Mucosa of descending colon (tissue), 3 donors: ENCODE measurements at places on chromosomes 3 and 15. TPM values are rescaled to one million over a fixed set of nuclear protein-coding genes. Genes with fewer than 3 reads are reported as not detected.

ISLR gene
- 29.9 TPM for total RNA-seq

FETUB gene
- not detected for total RNA-seq

CHRNB4 gene
- 0.29 TPM for total RNA-seq

IL20RB gene
- 0.60 TPM for total RNA-seq

SCG3 gene
- 3.3 TPM for total RNA-seq

CLDN11 gene
- 15.9 TPM for total RNA-seq

GRCh38 chr3:69442771-69443311, 57.0 kb upstream of the FRMD4B start:
- DNase-seq, result no peak

DNA sequence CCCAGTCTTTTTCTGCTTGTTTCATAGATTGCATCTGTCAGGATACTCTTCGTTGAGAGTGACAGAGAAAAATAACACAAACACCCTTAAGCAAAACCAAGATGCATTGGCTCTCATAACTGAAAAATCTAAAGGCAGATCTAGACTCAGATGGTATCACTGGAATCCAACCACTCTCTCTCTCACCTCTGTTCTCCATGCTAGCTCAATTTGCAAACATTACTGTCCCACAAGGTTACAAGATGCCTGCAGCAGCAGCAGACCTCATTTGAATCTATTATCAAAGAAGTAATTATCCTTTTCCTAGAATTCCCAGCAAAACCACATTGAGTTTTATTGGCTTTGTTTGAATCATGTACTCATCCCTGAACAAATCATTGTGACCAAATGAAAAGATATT, 19.1 kb upstream of the PCOLCE2 start:
- no peak for DNase-seq

- no peak for DNase-seq
These were observed 1.9 kb downstream of the CD200 start for GRCh38 chr3:112334691-112335433.

DNA sequence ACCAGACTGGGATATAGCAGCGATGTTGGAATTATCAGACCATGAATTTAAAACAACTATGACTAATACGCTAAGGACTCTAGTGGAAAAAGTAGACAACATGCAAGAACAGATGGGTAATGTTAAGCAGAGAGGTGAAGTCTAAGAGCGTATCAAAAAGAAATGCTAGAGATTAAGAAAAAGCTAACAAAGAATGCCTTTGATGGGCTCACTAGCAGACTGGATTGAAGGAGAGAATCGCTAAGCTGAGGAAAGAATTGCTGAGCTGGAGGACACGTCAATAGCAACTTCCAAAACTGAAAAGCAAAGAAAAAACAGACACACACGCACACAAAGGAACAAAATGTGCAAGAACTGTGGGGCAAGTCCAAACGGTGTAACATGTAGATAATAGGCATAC, 20.0 kb upstream of the CMTM6 start:
- no peak for DNase-seq

- DNase-seq, result no peak
These were observed 230.7 kb downstream of the ZNF385D start for GRCh38 chr3:21520106-21520963.
